Kidney (tissue), 22 donors: ENCODE measurements at places on chromosomes 4 and X.

DNA sequence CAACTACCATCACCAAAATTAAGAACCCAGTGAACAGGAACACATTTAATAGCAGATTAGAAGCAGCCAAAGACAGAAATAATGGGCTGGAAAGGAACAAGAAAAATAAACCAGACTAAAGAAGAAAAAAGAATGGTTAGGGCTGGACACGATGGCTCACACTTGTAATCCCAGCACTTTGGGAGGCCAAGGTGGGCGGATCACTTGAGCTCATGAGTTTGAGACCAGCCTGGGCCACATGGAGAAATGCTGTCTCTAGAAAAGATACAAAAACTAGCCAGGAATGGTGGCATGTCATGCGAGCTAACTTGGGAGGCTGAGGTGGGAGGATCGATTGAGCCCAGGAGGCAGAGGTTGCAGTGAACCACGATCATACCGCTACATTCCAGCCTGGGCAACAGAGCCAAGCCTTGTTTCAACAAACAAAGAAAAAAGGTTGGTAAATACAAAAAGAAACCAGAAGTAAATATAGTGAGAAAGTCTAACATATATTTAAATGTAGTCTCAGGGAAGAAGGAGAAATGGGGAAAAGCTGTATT, 102.0 kb downstream of the AFAP1 start:
- DNase-seq = no peak

DNA sequence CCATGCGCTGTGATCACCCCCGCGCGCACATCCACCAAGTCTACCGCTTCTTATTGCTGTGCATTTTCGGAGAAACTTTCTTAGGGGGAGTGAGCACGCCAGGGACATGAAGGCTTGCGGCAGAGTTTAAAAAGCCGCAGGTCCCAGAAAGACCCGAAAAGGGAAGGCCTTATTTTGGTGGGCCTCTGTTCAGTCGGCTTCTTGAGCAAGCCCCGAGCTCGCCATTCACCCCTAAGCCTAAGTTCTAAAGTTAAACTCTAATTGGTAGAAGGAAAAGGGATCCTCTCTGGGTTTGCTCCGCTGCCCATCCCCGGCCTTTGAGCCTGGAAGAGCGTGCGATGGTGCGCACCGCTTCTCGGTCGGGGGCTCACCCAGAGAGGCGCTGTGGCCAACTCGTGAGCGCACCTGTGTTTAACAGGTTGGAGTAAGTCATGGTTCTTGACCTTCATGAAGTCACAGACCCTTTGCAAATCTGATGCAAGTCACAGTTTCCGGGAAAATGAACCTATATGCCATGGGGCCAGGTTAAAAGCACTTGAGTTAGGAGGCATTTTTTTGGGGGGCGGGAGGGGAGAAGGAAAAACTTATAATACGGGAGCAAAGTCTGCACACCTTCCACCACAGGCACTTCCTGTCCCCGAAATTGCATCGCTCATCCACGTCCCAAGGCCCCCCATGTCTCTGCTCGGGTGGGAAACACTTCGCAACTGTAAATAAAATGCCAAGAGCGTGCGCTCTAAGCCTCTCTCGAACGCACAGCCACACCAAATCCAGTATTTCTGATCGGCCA, 1.9 kb downstream of the PHOX2B start:
- DNase-seq = no peak

DNA sequence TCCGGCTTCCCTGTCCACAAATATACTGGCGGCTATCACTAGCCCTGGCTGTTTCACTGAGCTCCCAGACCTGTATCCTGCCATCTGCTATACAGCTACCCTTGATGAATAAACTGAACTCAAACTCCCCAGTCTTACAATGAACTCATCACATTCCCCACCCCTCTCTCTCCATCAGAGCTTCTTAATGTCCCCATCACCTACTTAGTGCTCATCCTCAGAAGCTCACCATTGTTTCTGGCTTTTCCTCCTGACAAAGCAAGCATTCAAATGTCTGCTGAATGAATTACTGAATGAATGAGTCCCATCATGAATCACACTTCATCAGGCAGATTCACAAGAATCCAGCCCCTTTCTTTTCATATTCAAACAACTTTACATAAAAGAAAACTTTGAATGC, 5.7 kb upstream of the DGAT2L6 start:
- DNase-seq = no peak

DNA sequence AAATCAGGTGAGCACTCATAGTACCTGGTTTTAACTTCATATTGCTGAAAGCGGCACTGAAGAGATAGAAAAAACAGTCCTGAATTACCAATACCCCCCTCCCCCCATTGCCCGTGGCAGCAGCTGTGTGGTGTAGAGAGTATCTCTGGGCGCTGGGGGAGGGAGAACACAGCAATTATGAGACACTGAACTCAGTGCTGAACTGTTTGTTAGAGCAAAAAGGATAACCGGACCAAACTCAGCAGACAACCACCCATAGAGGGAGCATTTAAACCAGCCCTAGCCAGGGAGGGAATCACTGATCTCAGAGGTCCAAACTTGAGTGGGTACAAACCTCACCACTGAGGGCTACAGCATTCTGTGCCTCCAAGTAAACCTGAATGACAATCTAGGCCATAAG, 457.4 kb upstream of the TEX13C start:
- DNase-seq = no peak

DNA sequence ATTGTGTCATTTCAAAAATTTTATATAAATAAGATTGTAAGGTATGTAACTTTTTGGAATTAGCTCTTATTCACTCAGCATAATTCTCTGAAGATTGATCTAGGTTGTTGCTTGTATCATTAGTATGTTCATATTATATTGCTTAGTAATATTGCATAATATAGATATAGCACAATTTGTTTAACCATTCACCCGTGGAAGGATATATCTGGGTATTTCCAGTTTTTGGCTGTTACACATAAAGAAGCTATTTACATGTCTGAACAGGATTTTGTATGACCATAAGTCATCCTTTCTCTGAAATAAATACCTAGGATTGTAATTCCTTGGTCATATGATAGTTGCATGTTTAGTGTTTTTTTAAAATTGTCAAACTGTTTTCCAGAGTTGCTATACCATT, 82.5 kb downstream of the CPEB2 start:
- no peak for DNase-seq

- DNase-seq = no peak
These were observed 73.3 kb upstream of the SOD3 start for GRCh38 chr4:24722026-24722568.

- no peak for DNase-seq
These were observed 29.5 kb downstream of the DMP1 start for GRCh38 chr4:87679449-87680169.

- no peak for DNase-seq
These were observed 36.6 kb downstream of the SAT1 start for GRCh38 chrX:23819385-23820234.

DNA sequence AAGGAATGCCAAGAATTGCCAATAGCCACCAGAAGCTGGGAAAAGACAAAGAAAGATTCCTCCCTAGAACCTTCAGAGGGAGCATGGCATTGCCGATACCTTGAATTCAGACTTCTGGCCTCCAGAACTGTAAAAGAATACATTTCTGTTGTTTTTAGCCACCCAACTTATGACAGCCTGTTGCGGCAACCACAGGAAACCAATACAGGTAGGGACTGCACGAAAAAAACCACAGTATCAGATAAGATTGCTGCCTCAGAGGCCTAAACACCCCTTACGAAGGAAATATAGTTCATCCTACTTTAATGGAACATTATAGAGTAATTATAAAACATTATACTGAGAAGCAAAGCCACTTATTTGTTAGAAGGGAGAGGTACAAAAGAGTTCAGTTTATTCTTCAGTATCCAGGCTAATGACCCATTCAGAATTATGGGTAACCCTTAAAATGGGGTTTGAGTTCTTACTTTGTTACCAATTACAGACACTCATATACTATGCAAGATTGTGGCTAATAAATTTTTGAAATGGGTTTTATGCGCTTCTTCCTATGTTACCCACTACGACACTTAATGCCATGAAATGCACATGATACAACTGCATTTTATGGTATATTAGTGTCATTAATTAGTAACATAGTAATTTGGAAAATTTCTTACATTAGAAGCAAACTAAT, 37.4 kb upstream of the SMIM10L2A start:
- DNase-seq = no peak

- no peak for DNase-seq
These were observed 201.0 kb downstream of the MAB21L2 start for GRCh38 chr4:150782921-150783320.

DNA sequence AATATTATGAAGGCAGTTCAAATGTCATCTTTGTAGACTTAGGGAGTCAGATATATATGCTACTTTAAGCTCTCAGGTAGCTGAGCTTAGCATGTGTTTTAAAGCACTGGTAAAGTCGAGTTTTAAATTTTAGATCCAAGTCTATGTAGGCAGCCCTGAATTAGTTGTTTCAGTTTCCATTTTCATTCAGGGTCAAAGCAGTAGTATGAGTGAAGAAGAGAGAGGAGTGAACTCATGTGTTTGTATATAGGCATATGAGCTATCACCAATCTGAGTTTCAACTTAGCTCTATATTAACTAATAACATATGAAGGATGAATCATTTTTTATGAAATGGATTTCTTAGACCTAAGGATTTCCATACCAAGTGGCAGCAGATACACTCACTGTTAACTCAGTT, 1353.4 kb downstream of the FSTL5 start:
- no peak for DNase-seq

DNA sequence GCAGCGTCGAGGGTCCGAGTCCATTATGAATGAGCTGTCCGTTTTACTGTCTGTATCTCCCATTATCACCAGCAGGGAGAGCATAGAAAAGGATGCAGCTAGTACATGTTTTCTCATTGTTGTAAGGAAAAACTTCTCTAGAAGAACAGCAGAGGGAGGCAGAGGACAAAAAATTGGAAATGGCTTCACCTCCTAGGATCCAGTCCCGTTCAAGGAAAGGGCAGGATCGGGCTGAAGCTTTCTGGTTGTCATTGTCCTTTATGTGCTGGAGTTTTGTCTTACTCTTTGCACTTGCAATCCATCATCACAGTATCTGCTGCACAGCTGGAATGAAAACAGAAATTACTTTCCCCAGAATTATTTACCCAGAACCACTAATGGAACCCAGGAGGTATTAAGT, 14.7 kb downstream of the NDP start:
- peak; percentile 85 for DNase-seq

DNA sequence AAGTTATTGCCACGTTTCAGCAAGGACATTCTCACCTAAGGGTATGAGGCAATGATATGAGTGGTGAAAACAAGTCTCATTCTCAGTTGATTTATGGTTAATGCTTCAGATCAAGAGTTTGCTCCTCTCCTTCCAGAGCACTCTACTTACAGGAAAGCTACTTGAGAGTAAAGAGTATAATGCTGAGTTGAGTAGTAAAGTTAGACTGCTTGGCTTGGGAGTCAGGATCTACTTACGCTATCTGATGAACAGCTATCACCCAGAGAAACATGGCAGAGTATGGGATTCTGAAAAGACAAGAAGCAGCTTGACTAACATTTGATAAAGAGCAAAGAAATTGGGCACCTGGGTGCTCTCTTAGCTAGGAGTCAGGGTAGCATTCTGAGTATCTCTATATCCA, 211.8 kb downstream of the GLUD2 start:
- no peak for DNase-seq

GRCh38 chr4:11019451-11020240, 335.1 kb upstream of the CLNK start:
- DNase-seq = no peak

- DNase-seq = no peak
These were observed 141.4 kb upstream of the PAK3 start for GRCh38 chrX:110954428-110955100.

DNA sequence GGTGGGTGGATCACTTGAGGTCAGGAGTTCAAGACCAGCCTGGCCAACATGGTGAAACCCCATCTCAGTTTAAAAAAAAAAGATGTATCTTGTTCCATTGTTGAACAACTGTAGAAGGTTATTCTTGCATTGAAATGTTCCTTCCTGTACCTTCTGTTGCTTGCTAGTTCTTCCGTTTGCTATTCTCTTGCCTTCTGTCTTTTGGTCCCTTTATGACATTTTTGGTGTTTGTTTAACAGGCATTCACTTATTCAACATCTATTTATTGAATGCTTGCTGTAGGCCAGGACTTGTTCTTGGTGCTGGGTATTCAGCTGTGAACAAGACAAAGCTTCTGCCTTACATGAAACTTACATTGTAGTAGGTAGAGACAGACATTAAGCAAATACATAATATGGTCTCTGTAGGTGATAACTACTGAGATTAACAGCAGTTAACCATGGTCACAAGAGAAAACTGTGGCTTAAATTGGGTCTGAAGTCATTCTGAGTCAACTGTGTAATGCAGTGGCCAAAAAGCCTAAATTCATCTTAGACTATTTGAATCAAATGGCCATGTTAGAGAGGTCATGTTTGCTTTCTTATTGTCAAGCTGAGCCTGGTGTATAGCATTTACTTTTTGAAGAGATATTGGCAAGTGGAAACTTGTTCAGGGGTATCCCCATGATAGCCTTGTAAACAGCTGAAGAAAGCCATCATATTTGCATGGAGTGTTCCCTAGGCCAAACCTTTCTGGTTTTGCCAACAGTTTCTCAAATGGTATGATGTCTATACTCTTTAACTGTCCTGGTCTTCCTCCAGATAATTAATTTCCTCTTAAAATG, 35.6 kb downstream of the GAB1 start:
- DNase-seq = no peak

DNA sequence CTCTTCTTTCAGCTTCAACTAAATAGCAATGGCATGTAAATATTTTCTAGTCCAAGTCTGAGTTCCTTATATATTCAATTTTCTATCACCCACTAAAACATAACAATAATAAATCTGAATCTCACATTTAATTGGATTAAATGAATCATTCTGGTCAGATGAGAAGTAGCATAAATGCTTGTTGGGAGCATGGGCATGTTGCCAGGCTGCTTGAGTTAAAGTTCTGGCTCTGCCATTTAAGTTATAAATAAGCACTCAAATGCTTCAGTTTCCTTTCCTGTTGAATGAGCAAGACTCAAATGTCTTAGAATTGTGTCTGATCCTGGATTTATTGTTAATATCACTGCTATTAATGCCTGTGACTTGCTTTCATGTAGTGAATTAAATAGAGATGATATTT, 496.3 kb downstream of the STPG2 start:
- no peak for DNase-seq

- peak; percentile 72 for DNase-seq
These were observed 426.7 kb downstream of the RPA4 start for GRCh38 chrX:97310373-97310772.

- no peak for DNase-seq
These were observed 362.3 kb upstream of the EPHA5 start for GRCh38 chr4:66032571-66032970.

DNA sequence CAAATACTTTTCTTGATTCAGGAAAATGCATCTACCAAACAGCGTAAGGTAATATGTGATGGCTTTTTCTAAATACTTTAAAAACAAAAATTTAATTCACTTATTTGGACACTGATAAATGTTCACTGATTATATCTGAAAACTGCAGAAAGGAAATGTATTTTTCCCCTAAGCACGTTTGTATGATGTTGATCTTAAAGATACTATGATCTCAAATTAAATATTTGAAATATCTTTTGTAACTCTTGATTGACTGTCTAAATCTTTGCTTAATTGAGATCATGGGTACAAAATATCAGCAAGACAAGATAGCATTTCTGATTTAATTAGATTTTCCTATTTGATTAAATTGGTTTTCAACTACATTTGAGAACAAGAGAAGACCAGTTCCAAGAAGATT, 281.0 kb upstream of the UGT8 start:
- DNase-seq = no peak

- no peak for DNase-seq
These were observed 857.0 kb upstream of the IGFBP7 start for GRCh38 chr4:57966987-57967760.
